Psoas muscle (tissue), 8 donors: ENCODE measurements at places on chromosomes 5 and 9.

DNA sequence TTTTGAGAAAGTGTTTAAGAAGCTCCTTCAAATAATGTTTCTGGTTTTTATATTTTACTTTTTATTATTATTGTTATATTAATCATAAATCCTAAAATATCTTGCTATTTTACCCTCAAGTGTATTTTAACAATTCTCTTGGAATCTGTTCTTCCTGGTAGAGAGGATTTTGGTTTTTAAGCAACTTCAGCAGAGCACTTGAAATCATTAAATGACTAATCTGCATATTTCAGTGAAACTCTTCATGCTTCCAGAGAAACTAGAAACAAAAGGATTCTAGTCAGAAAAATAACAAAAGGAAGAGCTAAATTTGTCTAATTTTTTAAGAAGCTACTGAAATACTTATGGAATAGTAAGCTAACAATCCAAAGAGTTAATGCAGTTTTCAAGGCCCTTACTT lies 1057.3 kb downstream of the TLE1 start:
- DNase-seq, result no peak

DNA sequence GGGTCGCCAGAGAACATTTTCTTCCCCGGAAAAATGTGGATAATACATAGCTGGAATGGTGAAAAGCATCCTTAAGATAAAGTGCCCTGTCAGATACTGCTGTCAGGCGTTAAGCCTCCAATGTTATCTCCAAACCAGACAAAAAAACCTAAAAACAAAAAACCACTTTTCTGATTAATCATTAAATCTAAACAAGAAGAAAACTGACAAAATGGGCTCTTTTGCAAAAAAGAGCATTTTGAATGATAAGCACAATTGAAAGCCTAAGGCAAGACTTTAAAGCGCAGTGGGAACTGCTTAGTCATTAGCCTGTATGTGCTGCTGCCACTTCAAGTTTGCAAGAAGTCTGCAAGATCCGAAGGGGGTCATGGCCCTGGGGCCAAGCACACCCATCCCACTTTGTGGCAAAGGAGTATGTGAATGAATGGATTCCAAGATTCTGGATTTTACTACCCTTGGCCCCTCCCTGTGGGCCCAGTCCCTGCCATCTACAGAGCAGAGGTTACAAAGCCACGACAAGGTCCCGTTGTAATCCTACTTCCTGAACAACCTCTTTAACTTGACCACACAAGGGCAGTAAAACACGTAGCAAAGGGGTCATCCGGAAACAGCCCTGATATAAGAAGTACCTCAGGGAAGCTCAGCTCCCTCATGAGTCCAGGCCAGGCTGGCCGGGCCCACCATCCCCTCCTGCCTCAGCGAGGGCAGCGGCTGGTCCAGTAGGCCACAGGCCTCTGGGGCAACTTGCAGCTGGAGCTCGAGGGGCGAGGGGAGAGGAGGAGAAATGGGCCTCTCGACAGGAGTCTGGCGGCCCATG lies 29.7 kb downstream of the SHB start:
- no peak for DNase-seq

- DNase-seq, result no peak
Observed at GRCh38 chr5:19564036-19564435, 424.0 kb downstream of the CDH18 start.

GRCh38 chr9:137156567-137157375 lies 13.1 kb downstream of the LRRC26 start:
- no peak for DNase-seq

DNA sequence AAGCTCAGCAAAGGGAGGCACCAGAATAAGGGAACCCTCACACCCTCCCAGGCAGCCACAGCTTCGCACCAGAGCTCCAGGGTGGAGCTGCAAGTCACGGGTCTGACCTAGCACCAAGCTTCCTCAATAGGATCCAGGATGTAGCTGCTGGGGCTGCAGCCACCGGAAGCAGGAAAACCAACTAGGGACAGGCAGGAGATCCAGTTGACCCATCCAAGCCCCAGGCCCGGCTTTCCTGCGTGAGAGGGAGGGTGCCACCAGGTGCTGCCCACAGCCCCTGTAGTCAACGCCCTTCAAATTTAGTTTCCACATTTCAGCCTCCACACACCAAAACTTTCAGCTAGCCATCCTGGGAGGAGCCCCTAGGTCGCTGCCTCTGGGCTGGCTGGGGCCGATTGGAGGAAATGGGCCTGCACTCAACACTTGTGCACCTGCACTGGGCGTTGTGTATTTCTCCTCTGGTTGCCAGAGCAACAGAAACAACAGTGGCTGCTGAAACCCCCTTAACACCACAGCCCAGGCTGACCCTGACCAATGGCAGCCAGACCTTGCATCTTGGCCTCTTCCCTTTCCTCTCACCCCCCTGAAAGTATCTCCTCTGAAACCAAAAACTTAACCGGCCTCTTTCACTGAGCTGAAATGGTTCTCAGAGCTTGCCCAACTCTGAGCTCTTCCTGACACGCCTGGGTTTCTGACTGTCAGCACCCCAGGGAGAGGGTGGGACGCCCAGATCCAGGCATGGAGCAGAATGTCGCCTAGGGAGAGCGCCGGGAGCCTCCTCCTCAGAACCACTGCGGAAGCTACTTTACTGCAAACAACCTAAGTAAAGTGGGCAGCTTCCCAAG lies 226.5 kb upstream of the MAP3K1 start:
- peak; percentile 72 for DNase-seq

GRCh38 chr5:143516249-143516648 lies 112.8 kb upstream of the NR3C1 start:
- DNase-seq, result no peak

DNA sequence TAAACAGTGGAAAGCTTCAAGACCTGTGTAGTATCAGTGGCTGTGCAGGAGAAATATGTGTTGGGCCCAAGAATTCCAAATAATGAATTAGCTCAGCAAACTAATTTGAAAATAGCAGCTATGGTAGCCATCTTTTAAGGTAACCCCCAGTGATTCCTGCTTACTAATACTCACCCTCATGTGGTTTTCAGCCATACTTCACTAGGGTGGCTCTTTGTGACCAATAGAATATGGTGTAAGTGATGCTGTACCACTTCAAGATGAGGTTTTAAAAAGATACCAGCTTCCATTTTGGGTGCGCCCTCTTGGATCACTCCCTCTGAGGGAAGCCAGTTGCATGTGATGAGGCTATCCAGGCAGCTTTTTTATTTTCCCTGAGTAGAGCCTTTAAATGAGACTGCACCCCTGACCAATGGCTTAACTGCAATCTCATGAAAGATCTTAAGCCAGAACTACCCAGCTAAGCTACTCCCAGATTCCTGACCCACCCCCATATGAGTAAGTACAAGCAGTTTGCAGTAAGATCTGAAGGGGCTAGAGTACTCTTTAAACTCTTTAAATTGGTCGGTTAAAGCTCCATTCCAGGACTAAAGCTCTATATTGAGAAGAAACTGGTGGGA lies 58.3 kb downstream of the UHRF2 start:
- DNase-seq, result no peak

- no peak for DNase-seq
Observed at GRCh38 chr5:80466669-80467485, 21.0 kb upstream of the FAM151B start.

DNA sequence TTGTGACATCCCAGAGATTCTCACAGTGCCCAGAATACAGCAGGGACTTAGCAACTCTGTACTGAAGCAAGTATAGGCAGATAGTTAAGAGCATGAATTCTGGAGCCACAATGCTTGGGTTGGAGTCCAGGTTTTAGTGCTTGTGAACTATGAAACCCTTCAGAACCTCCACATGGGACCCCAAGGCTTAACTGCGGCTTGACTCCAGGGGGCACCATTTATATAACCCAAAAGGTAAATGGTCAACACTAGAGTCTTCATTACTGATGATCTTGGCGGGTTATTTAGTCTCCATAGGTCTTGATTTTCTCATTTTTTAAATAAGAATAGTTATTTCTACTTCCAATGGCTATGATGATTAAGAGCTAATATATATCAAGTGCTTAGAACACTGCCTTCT lies 390.3 kb downstream of the TAF11L14 start:
- DNase-seq, result no peak

DNA sequence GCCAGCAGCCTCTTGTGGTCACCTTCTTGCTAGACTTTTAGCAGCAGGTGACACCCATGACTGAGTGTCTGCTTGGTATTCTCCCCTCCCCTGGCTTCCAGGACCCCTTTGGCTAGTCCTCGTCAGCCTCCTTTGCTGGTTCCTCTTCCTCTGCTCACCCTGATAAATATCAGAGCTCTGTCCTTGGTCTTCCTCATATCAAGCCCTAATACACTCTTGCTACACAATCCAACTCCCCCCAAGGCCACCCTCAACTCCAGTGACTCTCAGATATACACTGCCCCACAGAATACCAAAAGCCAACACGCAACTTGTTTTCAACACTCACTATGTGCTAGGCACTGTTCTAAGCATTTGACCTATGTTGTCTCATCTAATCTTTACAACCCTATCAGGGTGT lies 30.3 kb upstream of the LCP2 start:
- no peak for DNase-seq

GRCh38 chr5:53243403-53243802 lies 133.8 kb upstream of the MOCS2 start:
- no peak for DNase-seq

DNA sequence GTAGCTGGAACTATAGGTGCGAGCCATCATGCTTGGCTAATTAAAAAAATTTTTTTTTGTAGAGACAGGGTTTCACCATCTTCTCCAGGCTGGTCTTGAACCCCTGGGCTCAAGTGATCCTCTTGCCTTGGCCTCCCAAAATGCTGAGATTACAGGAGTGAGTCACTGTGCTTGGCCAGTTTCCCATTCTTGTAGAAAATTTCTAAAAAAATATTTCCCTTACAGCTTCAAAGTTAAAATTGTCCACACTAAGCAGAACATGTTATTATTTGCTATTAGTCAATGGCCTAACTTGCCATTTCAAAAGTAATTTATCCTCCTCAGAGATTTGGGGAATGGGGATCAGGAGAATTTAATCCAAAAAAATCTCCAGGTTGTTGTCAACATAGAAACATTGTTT lies 40.1 kb downstream of the SLC38A9 start:
- no peak for DNase-seq

GRCh38 chr9:128077847-128078503 lies 9.9 kb downstream of the SLC25A25 start:
- DNase-seq, result no peak

DNA sequence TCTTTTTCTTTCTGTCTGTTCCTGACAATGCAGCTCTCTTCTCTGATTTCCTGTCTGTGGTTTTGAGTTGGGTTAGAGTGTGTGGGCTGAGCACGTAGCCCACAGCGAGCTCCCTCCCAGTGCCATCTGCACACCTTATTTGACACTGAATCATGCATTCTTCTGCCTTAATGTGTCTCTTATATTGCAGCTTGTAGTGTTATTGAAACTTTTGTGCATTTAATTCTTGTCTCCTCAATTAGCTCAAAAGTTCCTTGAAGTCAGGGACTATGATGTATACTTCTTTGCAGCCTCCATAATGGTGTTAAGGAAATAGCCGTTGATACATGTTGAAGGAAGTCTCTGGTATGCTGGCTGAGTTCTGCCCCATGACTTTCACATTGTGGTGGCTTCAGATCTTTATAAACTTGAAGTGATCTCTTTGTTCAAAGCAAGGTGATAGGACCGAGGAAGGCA lies 576.2 kb upstream of the CLINT1 start:
- no peak for DNase-seq

DNA sequence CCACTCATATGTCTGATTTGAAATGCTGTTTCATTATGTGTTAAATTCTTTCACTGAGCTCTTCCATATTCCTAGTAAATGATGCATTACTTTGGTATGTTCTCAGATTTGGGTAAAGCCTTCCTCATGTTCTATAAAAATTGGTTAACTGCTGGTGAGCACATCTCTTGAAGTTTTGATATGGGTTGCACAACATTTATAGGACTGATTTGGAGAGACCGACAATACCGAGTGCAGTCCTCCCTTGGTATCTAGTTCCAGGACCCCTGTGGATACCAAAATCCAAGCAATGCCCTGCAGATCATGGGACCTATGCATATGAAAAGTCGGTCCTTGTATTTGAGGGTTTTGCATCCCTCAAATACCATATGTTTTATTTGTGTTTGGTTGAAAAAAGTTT lies 37.8 kb downstream of the WDR36 start:
- DNase-seq, result no peak

DNA sequence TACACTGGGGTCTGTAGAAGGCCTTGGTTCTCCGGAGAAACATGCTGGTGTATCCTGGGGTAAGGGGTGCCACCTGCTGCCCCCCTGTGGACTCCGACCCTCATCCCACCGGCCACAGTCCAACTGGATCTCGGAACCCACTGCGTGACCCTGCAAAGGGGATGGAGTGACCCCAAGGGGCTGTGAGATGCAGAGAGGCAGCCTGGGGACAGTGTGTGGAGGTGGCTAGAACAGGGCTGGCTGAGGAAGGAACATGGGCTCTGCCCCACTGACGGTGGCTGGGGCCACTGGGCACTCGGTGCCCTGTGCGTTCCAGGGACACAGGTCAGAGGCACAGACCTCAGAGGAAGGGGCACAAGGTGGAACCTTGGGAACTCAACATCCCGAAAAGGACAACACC lies 2.3 kb downstream of the NACC2 start:
- peak; percentile 44 for DNase-seq

DNA sequence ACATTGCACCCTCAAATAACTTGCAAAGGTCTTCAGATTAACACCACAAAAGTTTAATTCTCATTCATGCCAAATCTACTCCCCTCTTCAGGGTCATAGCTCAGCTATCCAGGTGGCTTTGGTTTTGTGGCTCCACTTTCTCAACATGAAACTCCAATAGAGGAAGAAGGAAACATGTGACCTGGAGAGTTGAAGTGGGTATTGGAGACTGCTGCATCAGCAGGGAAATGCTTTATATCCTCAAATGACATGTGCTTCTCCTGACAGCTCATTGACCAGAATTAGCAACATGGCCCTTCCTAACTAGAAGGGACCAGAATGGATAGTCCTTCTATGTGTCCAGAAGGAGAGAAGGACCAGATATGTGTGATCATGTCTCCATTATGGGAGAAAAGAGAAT lies 73.6 kb downstream of the TLR4 start:
- DNase-seq, result no peak

DNA sequence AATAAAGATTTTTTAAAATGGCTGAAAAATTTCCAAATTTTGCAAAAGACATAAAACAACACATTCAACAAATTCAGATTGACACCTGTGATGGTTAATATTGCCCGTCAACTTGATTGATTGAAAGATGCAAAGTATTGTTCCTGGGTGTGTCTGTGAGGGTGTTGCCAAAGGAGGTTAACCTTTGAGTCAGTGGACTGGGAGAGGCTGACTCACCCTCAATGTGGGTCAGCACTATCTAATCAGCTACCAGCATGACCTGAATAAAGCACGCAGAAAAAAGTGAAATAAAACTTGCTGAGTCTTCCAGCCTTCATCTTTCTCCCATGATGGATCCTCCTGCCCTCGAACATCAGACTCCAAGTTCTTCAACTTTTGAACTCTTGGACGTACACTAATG lies 868.0 kb upstream of the CTNND2 start:
- DNase-seq, result no peak
